ENCODE measurements at places on chromosomes 3 and 15.

- DNase-seq: no peak
Observed at GRCh38 chr3:133747373-133747772, 1.2 kb downstream of the TF start.

DNA sequence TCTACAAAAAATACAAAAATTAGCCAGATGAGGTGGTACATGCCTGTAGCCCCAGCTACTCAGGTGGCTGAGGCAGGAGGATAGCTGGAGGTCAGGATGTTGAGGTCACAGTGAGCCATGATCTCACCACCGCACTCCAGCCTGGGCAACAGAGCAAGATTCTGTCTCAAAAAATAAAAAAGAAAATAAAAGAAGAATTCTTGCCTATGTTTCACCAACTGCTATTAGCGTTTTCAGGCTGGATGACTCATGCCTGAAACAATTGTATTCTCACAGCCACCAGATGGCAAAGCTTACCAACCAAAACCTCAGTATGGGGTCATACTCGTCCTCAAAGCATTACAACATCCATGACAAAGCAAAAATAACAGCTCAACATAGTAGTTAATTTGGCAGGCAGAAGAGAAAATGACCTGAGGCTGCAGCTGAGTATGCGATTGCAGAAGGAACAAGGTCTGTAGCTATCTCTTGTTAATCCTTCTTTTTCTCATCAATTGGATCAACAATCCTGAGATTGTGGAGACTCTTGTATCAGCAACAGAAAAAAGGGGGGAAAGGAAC lies 52.2 kb downstream of the TP53BP1 start:
- no peak for DNase-seq

DNA sequence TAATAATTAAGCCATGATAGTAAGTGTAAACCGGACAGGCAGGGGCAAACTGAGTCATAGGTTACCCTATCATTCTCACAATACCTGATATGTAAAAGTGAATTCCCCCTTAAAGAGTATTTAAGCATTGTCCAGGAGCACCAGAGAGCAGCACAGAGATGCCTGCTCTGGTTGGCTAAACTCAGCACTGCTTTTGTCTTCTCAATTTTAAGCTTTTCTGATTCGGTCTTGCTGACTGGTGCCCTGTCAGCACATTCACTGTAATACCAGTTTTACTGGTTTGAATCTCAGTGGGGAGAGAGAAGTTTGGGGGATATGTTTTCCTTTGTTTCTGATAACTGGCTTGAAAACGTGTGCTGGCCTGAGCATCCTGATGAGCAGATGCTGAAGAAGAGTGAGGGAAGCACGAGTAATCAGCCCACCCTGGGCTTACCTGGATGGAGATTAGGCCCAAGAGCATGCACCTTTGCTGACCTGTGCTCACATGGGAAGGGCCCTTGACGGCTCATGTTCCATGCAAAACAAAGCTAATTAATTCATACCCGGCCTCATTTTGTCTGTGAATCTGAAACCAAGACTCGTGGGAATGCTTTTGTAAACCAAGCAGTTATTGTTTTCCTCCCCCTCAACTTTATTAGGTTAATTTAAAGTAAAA lies 208.5 kb upstream of the MRPL3 start:
- no peak for DNase-seq

DNA sequence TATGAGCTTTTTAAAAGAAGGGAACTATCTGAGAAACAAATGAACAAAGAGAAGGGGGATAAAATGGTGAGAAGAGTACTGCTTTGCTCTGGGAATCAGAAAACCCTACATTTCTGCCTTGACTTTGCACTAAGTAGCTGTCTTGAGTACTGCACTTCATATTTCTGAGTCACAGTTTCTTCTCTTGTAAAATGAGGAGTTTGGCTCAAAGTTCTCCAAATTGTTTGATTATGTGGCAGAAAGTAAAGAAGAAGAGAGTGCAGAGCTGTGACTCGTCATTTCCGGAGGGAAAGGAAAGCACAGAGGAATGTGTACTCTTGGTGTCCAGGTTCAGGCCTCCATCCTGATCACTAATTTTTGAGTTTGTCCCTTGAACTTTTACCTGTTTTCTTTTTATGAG lies 54.7 kb downstream of the TP63 start:
- no peak for DNase-seq

GRCh38 chr3:13539292-13539638 lies 9.7 kb upstream of the FBLN2 start:
- DNase-seq: no peak

GRCh38 chr3:71121429-71122167 lies 461.9 kb downstream of the FOXP1 start:
- no peak for DNase-seq

Data from coronary artery (tissue), 2 donors.